ENCODE measurements at places on chromosomes 2 and 18. TPM values are rescaled to one million over a fixed set of nuclear protein-coding genes. Genes with fewer than 3 reads are reported as not detected.

Gene HOXD13
- total RNA-seq: not detected

Gene SERPINB12
- not detected for total RNA-seq

Gene COBLL1
- 42.1 TPM for total RNA-seq

Gene RSAD2
- not detected for total RNA-seq

Gene CMPK2
- 0.53 TPM for total RNA-seq

Gene ERMN
- total RNA-seq: 0.61 TPM

Gene PLGLB1
- not detected for total RNA-seq

Gene CIDEA
- not detected for total RNA-seq

Gene YWHAQ
- 365 TPM for total RNA-seq

Gene TMEM178A
- total RNA-seq: not detected

Gene RASGRP3
- 12.2 TPM for total RNA-seq

Gene VIT
- total RNA-seq: 1.2 TPM

Gene CRYBA2
- 0.59 TPM for total RNA-seq

Gene PSD4
- 18.7 TPM for total RNA-seq

Gene DCDC2C
- not detected for total RNA-seq

Gene C2orf92
- total RNA-seq: 9.4 TPM

Gene DNAH7
- 0.30 TPM for total RNA-seq

Gene CDH19
- total RNA-seq: not detected

Gene TANC1
- total RNA-seq: 21.1 TPM

Gene RGPD4
- not detected for total RNA-seq

Gene MPP4
- total RNA-seq: 0.37 TPM

Gene NEURL3
- total RNA-seq: 3.1 TPM

Gene EGR4
- total RNA-seq: not detected

Gene KLHL14
- not detected for total RNA-seq

Gene ANO7
- total RNA-seq: 4.1 TPM

Gene MRPS5
- 80.5 TPM for total RNA-seq

Gene PTPN4
- 46.8 TPM for total RNA-seq

Gene SPP2
- not detected for total RNA-seq

Gene CCDC138
- total RNA-seq: 14.4 TPM

Gene GPR45
- not detected for total RNA-seq

Gene MSTN
- not detected for total RNA-seq

Gene TGFBRAP1
- 25.7 TPM for total RNA-seq

Gene BCL2
- total RNA-seq: 6.5 TPM

Gene RBFA
- total RNA-seq: 19.3 TPM

Gene FSHR
- 1.0 TPM for total RNA-seq

Gene ITGB6
- 2.6 TPM for total RNA-seq

Gene KYNU
- 4.3 TPM for total RNA-seq

Gene SPHKAP
- total RNA-seq: not detected

Gene TEKT4
- not detected for total RNA-seq

Gene SLC14A1
- not detected for total RNA-seq

Gene SPIRE1
- 9.2 TPM for total RNA-seq

Gene TMEM18
- 16.5 TPM for total RNA-seq

Gene SLC23A3
- 7.1 TPM for total RNA-seq
